ENCODE measurements at places on chromosomes 3 and 15.

GRCh38 chr3:42988097-42988496 is 9.0 kb downstream of the GASK1A start:
- no peak for DNase-seq

GRCh38 chr15:62850791-62851291 is 191.7 kb upstream of the TPM1 start:
- DNase-seq = no peak

GRCh38 chr3:134625885-134626741 is 24.7 kb downstream of the KY start:
- DNase-seq = no peak

DNA sequence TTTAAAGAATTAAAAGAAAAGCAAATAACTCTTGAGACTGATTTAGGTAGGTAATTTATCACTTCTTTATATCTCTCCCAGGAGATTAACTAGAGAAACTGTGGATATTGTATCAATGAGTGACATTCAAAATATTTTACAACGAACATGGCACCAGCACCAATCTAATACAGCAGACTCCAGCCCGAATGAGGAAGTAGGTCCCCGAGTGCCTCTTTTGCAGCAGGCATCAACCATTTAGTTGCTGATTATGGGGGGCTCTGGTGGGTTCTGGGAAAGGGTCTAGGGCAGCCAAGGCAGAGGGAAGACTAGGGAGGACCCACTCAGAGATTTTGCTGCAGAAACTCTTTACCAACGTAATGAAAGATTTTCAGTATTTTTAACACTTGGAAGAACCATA is 31.7 kb upstream of the TTC14 start:
- DNase-seq = no peak

DNA sequence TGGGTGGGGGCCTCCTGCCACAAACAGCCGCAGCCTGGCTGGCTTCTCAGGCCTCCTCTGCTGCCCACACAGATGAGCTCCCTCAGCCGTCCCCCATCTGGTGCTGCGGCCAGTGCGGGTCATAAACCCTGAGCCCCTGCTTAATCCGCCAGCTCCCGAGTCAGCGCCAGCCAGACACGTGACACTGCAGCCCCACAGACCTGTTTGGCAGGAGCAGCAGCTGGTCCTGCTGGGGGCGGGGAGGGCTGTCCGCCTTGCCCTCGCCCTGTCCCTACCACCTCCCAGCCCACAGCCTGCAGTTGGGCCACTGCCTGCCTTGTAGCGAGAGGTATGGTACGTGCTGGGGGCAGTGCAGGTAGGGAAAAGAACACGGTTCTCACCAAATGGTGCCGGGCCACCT is 86.2 kb downstream of the IQSEC1 start:
- no peak for DNase-seq

GRCh38 chr3:124969963-124970722 is 35.6 kb upstream of the MUC13 start:
- no peak for DNase-seq

GRCh38 chr3:142394921-142395622 is 52.8 kb downstream of the XRN1 start:
- no peak for DNase-seq

DNA sequence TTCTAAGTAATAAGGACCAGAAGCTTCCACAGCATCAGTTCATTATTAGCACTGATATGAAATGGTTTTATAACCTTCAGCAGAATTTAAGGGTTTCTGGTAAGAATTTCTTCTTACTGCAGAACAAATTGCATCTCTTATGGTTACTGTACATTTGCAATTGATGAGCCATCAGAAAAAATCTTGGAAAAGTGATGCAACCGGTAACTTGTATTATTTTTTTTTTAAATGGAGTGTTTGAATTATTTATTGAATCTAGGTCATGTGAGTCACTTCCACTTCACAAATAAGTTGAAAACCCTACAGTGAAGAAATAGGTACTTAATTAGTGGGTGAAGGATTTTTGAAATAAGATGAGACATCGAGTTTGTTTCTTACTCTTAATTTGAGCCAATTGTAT is 786.0 kb downstream of the TUSC7 start:
- DNase-seq = no peak

DNA sequence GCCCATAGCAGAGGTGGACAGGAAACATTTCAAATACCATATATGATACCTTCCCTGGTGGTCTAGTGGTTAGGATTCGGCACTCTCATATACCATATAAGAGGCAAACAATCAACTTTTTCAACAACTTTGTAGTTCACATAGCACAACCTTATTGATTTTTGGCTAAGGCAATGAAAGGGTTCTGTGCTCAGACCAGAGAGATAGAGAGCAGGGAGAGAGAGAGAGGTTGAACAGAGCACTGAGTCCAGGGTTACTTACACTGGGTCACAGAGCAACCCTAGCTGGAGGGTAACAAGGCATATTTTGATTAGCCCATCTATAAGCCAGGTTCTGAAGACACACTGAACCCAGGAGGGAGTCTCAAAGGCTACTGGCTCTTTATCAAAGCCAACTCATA is 83.8 kb downstream of the PLCH1 start:
- DNase-seq = no peak
